H1 (cell line): ENCODE measurements at places on chromosomes 11 and 22.
A peak's percentile ranks its signal among the peaks of the same experiment; 100 is the strongest.

- no peak for DNase-seq
Measured at GRCh38 chr22:20235389-20235991, 32.6 kb downstream of the RTN4R start.

- no peak for DNase-seq
Measured at GRCh38 chr11:971731-972365, 46.2 kb downstream of the AP2A2 start.

DNA sequence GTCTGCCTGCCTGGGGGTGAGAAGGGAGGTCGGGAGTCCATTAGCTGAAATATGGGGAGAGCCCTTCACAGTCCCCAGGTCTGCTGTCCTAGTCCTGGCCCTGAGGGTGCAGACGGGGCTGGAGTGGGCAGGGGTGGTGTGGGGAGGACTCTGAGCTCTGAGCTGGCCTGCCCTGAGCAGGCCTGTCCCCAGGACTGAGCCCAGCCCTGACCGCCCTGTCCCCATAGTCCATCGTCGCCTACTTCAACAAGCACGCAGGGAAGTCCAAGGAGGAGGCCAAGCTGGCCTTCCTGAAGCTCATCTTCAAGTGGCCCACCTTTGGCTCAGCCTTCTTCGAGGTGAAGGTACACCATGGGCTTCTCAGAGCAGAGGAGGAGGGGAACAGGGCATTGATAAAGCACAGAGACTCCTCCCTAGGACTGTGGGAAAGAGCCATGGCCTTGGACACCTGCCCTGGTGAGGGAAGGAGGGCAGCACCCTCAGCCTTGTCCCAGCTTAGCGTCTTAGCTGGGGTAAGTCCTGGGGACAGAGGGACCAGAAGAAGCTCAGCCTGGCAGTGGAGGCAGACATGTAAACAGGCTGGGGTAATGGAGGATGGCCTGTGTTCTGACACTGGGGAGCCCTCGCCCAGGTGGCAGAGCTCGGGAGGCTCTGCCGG, 83.7 kb downstream of the MYO7A start:
- no peak for DNase-seq

DNA sequence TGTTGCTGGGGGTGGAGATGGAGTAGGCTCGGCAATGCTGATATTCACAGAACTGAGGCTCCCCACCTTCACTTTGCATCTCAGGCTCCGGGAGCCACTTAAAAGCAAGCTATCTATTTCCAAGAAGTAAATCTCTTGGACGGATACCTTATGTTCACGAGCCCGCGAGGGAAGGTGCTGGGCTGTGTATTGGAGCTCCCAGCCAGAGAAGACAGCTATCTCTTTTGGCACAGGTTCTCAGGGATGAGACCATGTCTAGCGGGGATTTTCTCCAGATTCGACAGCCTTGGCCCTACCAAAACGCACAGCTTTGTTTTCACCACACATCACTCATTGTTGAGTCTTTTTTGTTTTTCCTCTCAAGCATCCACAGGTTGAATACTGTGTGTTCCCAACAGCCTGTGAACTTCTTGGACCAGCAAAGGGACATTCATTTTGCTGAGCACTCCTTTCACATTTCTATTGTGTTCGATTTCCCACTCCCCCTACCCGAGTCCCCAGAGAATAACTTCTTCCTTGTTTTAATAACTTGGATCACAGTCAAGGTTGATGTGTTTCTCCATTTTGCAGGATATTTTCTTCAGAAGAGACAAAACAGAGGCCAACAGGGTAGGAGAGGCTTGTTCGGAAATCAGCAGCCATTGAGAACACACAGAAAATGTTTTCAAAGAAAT, 23.3 kb downstream of the WT1 start:
- no peak for DNase-seq

GRCh38 chr11:11940551-11940950, 67.9 kb downstream of the DKK3 start:
- no peak for DNase-seq

DNA sequence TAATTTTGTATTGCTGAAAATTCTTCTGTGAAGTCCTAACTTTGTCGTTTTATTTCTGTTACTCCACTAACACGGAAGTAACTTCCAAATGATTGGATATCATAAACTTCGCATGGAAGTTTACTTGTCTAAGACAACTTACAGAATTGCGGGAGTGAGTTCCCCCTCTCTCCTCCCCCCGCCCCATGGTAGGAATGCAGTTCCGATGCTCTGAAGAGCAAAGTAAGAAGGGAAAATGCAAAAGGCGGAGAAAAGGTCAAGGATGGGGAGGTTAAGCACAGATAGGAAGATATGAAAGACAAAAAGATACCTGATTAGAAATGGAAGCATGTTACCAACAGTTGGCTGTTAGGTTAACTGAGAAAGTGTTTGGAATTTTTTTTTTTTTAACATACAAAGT, 1.3 kb downstream of the EIF3M start:
- no peak for DNase-seq

DNA sequence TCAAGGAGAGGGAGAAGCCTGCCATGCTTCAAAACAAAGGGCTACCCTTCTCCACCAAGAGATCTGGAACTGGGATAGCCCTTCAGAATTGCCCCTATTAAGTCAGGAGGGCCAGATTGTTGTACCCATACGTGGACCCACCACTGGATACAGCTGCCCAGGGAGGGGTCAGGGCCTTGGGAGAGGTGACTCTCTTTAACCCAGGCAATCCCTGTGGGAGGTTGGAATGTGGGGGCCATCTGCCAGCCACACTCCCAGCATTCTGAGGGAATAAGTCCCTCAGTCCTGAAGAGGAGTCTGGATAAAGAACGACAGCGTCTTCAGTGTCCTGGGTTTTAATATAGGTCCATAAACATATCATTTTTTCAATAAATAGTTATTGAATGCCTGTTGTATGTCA, 588.2 kb upstream of the TENM4 start:
- DNase-seq, result no peak

- DNase-seq, result no peak
Measured at GRCh38 chr11:46020084-46020599, 97.7 kb downstream of the LARGE2 start.

GRCh38 chr11:130522284-130522961, 74.0 kb downstream of the ADAMTS15 start:
- DNase-seq, result peak; percentile 67

DNA sequence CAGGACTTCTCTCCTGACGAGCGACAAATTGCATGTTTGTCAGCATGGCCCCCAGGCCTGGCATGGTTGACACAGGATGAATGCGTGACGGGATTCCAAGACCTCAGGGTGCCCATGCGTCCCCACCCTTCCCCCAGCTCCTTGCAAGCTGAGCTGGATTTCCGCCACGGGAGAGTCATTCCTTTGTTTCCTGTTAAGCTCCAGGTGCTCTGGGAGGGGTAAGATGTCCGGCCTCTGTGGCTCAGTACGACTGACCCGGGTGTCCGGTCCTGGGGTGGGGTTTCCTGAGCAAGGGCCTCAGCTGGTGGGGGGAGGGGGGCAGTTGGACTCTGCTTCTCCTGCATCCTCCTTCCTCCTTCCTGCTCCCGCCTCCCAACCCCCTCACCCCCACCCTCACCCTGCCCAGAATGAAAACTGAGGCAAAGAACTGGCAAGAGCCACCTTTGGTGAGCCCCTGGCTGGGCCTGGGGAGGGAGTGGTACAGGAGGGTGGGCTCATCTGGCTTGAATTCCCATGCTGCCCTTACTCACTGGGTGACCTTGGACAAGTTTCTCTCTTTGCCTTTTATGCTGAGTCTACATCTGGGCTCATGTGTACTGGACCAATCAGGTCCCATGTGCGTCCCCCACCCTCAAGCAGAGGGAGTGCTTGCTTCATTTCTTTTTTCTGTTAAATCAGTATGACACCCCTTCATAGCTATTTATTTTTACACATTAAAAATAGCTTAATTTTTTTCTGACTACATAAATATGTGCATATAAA, 2.5 kb downstream of the CDC42EP2 start:
- DNase-seq, result no peak

- no peak for DNase-seq
Measured at GRCh38 chr11:36672815-36673450, 74.9 kb upstream of the RAG2 start.

DNA sequence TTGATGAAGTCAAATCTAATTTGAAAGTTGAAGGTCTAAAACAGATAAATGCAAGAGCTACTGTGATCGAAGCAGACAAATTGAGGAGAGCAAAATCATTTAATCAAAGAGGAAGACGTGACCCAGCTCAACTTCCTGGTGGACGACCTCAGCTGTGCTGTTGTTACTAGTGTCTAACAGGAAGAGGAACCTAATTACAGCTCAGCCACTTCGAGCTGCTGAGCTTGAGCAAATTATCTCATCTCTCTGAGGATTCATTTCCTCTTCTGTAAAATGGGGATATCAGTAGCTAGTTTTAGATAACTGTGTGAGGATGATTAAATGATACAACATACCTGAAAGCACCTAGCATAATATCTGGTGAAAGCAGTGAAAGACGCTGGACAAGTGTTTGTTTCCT, 48.6 kb upstream of the OLFML1 start:
- DNase-seq, result no peak

DNA sequence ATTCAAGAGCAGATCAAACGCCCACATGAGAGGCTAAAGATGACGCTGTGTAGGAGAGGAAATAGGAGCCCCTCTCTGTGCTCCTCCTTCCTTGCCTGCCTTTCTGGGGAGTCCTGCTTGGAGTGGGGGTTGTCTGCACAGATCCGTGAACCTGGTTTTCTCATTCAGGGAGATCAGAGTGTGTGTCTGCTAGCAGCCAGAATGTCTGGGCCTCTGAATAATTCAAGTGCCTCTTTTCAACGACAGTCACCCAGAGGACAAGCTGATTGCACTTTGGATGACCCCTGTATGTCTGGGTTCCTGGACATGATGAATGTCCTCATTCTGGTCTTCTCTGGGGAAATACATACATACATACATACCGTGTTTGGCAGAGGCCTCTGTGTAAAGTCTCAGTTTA, 592.5 kb upstream of the B3GAT1 start:
- no peak for DNase-seq

DNA sequence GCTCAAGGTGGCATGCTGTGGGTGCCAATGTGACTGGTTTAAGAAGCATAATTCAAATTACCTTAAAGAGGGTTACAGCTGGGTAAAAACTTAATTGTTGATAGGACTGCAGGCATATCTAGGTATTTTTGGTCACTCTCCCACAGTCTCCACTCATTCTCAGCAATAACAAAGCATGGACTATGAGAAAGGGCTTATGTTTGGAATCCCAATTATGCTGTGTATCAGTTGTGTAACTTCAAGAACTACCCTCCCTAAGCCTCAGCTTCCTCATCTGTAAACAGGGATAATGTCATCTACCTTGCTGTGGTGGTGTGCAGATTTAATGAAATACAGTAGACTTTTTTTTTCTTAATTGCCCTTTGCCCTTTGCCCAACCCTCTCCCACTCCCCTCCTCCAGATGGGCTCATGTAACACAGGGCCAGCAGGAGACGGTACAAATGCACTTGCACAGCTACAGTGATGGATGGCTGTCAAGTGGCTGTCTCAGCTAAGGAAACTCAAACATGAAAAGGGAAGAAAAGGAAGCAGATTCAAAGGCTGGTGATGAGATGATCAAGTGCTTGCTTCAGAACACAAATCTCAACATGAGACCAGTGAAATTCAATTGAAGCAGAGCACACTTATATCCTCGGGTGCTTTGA, 37.6 kb downstream of the MAP6 start:
- no peak for DNase-seq

- no peak for DNase-seq
Measured at GRCh38 chr11:112608509-112608908, 347.8 kb upstream of the PLET1 start.

DNA sequence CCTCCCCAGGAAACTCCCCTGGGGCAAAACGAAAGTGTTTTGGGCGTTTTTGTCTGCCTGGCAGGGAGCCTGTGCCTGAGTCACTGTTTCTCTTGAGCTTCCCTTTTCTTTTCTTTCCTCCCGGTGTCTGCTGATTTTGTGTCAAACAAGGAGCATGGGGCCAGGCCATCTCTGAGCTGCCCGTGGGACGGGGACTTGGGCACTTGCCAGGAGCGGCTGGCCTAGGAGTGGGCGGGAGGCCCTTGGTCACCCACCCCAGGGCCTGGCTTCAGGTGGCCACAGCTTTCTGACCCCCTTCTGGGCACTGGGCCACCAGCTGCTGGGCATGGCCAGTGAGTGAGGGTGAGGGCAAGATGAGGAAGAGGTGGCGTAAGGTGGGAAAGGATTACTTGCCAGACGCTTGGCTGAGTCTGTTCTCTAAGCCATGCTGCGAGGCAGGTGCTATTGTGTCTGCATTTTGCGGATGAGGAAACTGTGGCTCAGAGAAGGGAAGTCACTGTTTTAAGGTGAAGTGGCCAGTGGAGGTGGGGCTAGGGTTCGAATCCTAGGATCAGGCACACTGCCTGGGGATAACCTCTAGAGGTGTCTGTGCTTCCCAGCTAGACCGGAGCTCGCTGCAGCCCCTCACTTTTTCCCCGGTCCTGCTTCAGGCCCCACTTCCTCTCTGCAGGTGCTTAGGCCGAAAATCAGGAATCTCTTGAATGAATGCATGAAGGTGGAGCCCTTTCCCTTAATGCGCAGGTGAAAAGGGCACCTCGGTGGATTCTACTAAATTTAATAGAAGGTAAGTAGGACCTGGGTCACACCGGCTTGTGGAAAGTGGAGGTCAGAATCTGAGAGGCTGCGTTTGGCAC, 7.8 kb upstream of the NFAM1 start:
- no peak for DNase-seq

DNA sequence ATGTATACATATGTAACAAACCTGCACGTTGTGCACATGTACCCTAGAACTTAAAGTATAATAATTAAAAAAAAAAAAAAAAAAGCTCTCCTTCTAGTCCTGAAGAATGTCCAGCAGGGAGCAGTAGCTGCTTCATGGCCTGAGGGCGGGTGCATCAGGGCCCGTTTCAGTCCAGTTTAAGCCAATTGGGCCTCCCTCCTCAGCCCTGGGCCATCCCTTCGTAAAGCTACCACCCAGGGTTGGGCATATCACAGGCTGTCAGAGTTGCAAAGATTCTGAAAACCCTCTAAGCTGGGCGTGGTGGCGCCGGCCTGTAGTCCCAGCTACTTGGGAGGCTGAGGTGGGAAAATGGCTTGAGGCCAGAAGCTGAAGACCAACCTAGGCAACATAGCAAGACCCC, 5.4 kb downstream of the TMPRSS13 start:
- DNase-seq, result no peak

DNA sequence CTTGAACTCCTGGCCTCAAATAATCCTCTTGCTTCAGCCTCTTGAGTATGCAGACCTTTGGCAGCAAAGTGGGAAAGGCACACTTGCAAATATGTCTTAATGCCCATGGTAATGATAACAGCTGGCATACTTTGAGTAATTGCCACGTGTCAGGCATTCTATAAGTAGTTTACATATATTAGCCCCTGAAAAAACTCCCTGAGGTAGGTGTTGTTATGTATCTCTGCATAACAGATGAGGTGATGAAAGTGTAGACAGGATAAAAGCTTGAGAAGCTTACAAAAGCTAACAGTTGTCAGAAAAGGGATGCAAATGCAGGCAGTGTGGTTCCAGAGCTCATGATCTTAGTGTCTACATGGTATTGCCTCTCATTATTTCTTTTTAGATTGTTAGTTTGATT, 291.1 kb upstream of the C11orf87 start:
- no peak for DNase-seq

DNA sequence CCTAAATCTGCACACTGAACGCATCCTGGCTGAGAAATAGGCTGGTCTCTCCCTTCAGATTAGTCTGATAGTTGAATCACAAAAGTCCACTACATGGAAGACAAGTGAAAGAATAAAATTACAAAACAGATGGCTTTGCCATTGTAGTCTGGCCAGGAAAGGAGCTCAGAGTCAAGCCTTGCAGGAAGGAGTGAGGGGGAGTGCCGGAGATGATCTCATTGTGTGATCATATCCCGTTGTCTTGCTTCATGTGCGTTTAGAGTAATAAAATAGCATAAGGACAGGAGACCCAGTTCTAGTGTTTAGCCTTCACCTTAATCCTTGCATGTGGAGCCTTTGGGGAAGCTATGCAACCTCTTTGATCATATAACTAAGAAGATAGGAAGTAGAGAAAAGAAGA, 666.7 kb upstream of the RAG2 start:
- no peak for DNase-seq

GRCh38 chr11:46978005-46978491, 41.5 kb downstream of the CSTPP1 start:
- DNase-seq, result no peak
